ENCODE measurements at places on chromosomes 11 and 22.

DNA sequence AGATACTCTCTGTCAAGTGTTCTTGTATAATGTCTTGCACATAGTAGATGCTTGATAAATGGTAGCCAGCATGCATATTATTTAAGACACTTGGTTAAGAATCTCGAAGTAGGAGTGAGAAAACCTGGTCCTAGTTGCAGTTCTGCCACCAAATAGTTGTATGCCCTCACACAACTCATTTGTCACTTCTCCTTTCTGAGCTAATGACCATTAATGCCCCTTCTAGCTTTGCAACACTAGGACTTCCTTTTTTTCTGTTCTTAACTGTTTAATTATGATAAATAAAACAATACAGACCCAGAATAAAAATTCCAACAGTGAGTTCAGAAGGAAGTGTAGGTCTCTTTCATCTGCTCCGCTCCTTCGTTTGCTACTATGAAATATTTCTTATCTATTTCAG lies 453.6 kb downstream of the TMEM135 start:
- no peak for DNase-seq

DNA sequence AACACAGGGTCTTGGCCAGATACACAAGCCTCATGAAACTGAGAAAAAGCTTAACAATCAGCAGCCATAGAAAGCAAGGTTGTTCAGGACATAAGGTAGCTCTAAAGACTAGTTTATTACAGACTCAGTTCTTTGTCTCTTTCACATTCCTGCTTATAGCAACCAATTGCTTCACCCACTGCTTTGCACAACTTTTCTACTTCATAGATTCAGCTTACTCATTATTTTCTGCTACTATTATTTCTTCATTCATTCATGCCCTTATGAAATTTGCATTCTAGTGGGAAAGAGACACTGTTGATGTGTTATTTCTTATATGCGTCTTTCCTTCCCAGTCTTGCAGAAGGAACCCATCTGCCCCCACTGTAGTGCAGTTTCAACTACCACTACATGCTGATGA lies 4.7 kb downstream of the CCDC34 start:
- no peak for DNase-seq

DNA sequence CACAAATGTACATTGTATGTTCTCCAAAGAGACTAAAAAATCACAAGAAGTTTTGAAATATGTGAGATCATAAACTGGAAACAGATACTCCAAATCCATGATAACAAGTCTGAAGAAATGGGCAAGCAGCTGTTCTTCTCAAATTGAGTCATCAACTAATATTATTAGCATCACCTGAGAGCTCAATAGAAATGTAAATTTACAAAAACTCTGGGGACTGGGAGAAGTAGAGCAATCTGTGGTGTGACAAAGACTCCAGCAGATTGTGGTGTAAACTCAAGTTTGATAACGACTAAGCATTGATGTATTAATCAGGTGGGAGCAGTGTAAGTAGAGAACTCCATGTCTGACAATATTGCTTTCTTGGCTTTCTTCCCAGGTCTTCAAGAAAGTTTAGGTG lies 53.2 kb downstream of the GLYATL1 start:
- DNase-seq = no peak

- no peak for DNase-seq
These were observed 24.8 kb upstream of the FNBP4 start for GRCh38 chr11:47791774-47792430.

DNA sequence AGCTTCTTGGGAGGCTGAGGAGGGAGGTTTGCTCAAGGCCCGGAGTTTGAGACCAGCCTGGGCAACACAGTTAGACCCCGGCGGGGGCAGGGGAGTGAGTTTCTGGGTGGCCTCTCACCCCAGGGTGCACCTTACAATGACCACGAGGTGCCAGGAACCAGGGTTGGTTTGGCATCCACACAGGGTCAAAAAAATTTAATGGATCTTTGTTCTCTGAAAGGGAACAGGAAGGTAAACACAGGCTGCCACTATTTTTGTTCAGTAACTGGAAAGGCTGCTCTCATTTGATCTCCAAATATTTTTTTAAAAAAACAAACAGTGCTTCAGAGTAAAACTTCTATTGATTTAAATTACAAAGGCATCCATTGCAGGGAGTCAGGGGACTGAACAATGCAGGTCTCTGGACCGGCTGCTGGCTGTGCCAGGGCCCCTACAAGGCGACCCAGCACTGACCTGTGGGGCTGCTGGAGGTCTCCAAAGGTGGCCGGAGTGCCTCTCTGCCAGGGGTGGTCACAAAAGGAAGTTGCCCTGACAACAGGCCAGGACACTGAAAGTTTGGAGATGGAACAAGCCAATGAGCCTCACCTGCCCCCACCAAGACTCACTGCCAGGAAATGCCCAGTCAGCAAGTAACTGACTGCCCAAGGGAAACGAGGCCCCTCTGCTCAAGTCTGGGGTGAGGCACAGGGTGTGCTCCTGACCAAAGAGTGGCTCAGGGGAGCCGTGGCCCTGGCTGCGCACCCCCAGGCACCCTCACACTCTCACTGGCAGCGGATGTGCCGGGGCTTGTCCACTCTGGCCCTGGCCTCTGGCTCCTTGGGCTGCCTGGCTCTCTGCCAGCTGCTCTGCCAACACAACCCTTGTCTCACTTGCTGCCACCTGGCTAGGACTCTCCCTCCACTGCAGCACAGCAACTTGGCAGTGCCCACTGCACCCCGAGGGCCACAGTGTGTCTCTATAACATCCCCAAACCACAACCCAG lies 51.8 kb downstream of the ARFGAP3 start:
- no peak for DNase-seq

GRCh38 chr11:64444838-64445441 lies 86.0 kb downstream of the RPS6KA4 start:
- no peak for DNase-seq

DNA sequence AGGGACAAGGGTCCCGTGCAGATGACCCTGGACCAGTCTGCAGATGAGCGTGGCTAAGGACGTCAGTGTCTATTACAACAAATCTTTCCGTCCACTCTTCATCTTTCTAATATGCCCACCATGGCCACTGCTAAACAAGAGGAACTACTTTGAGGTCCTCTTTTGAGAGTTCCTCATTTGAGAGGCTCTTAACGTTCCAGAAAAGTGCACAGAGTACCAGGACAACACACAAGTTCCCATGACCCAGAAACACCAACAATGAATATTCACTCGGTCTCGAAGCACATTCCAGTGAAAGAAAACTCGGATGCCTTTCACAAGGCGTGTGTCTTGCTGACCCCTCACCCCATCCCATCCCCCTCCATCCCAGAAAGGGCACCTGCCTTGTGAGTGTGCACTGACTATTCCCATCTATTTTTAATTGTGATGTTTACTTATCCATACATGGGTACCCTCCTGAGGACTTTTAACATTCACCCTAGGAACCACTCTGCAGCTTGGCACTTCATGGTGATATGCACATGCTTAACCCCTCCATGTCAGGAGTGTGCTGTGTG lies 157.0 kb downstream of the SHANK2 start:
- no peak for DNase-seq

Measured in endothelial cell (in vitro differentiated cells).